HepG2 (cell line): ENCODE measurements at places on chromosomes 16 and 17.

- no peak for DNase-seq
These were observed 144.6 kb downstream of the DNAH9 start for GRCh38 chr17:11742886-11743285.

DNA sequence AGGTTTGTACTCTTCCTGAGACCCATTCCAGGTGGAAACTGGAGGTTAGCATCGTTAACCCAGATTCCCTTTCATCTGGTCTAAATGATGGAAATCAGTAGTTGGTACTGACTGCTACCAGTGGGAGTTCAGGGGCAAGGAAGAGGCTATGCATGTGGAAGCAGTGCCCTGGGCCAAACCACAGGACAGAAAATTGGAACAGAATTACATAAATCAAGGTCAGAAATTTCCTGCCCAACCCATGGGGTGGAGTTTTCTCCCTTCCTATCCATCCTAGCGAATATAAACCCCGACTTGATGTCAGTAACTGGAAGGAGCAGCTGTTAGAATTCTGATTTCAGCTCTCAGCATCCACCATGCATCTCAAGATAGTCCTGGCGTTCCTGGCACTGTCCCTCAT, at the start of gene AOC2:
Gene AOC2, plus strand, starts transcription at position 310 of the 400 bp plus-strand sequence. Its CDS starts 47 bp downstream, at position 357.
- DNase-seq = no peak

GRCh38 chr17:55219934-55220333, 44.8 kb upstream of the HLF start:
- DNase-seq = no peak

GRCh38 chr16:78022347-78023060, at the start of gene CLEC3A:
Gene CLEC3A, plus strand, starts transcription at chr16:78022548. Its CDS starts 79 bp downstream, at chr16:78022627.
- no peak for DNase-seq

GRCh38 chr16:81036751-81037350, 1.2 kb downstream of the ATMIN start:
- peak; percentile 6 for DNase-seq

DNA sequence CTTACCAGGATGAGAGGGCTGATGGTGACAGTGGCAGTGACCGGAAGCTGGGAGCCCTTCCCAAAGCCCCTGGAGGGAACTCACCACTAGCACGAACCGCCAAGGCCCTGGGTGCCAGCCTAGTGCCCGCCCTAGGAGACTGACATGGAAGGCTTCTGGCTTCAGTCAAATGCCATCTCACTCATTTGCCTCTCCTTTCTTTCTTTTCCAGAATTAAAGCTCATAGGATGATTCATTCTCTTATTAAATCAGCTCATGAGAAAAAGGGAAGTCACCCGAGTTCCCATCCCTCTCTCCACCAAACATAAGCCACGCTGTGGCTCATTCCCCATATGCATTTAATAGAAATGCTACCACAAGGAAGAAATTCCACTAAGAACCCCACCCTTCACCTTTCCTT, 12.1 kb downstream of the CUEDC1 start:
- DNase-seq = no peak

DNA sequence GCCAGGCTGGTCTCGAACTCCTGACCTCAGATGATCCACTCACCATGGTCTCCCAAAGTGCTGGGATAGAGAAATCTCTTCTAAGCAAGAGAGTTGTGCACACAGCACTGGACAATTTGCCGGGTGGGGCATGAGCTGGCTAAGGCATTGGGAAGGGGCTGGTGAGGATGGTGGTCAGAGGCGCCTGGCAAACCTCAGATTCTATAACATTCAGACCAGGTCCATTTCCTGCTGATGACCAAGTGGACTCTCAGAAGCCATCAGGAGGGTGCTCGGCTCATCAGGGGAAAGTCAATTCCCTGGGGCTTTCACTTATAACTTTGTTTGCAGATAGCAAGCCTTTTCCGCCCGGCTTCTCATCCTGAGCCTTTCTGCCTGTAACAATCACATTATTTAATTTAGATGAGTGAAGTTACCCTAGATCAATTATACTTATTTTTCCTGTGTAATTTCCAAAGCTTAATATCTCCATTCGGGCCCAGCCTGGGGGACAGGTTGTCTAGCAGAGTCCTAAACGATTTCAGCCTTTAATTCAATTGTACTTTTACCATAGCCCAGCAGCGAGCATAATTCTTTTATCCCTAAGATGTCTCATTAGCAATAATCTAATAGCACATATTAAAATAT, 15.0 kb upstream of the SLC6A2 start:
- no peak for DNase-seq

DNA sequence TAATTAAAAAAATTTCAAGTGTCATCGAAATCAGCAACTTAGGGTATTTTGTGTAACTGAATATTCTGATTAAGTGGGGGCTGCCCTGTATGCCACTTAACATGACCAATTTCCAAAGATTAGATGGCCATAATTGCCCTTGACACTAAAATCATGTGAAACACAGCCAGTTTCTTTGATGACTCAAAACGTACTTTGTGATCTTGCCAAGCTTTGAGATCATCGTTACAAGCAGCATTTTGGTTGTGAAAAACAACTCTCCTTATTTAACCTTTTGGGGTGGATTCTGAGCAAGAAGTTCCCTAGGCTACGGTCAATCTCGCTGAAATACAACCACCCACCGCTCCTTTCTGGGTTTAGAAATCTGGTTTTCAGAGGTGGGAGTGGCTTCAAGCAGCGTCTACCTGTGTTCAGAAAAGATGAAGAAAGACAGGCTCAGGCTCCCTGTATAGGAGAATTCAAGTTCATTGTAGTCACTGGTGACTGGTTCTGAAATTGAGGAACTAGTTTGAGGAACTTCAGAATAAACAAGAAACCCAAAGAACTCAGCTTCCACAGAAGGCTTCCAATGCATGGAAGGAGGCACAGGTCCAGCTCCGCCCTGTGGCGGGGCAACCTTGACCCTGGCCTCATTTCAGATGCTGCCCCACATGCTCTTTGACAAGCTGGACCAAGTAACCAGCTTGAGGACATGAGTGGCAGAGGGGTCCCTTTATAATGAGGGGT, 9.4 kb downstream of the MAP3K14 start:
- no peak for DNase-seq

DNA sequence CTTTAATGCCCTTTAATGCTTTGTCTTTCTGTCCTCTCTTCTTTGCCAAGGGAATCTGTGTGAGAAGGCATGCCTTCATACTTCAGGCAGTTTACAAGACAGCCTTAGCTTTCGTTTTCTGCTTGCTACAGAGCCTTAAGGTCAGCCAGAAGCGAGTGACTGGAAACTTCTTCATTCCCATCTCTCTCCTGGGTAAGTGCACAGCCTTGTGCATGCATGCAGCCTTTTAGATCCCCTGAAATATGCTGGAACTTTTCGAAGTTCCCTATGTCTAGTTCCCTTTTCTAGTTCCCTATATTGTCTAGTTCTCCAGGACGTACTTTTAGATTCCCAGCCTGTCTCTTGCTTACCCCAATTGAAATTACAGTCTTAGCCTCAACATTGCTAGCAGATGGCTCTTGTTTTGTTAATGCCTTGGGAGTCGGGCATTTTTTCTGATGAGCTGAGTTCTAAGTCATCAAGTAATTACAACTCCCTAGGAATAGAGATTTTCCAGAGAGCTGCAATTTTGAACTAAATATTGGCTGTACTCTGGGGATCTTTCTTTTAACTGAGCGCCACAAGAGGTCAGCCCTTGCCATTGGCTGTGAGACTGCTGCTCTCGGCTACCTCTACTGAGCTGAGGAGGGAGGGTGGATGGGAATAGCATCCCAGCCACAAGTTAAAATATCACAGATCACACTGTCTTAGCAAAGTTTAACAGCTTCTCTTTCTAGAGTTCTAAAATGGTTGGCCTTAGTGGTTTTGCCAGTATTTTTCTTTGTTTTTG, 22.7 kb upstream of the PPM1D start:
- DNase-seq = peak; percentile 17

DNA sequence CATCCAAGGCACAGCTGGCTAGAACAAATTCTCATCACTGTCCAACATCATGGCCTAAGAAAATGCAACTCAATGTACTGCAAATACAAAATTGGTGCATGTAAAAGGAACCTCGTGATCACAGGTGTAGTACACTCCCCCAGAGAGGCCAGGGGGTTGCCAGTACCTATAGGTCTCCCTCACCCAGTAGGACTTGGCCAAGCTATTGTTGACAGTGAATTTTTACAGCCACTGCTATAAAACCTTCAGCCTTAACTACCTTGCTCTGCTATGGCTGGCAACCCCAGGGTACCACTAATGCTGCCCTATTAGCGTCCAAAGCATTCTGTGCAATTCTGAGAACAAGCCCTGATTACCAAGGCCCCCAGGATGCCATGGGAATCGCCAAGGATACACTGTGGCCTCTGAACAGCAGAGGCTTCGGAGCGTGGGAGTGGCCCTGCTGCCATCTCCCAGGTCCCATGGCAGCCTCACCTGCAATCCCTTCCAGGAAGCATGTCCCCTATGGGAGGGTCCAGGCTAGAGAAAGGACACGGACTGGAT, 67.6 kb downstream of the SDK2 start:
- DNase-seq = no peak

- no peak for DNase-seq
These were observed 65.6 kb upstream of the SREBF1 start for GRCh38 chr17:17902376-17902775.

DNA sequence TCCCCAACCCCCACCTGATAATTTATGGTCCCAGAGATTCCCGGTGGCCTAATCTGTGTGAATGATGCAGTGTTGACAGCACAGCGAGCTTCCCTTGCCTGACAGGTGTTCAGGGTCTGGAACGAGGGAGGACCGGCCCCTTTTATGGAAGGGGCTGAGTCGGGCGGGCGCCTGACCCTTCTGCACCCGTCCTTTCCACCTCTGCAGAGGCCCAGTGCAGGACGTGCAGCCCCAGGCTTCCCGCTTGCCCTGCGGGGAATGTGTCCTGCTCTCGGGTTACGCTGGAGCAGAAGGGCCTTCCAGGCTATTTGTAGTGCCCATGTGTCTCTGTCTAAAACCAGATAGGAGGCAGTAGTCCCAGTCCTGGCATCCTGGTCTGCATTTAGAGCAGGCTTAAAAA, 16.2 kb downstream of the SMTNL2 start:
- no peak for DNase-seq
